ENCODE measurements at places on chromosomes 16 and 17.
A peak's percentile ranks its signal among the peaks of the same experiment; 100 is the strongest.

- peak; percentile 73 for DNase-seq
Observed at GRCh38 chr16:58127033-58127556, 2.1 kb downstream of the CFAP20 start.

- no peak for DNase-seq
Observed at GRCh38 chr17:58217766-58218165, 1.3 kb downstream of the MKS1 start.

DNA sequence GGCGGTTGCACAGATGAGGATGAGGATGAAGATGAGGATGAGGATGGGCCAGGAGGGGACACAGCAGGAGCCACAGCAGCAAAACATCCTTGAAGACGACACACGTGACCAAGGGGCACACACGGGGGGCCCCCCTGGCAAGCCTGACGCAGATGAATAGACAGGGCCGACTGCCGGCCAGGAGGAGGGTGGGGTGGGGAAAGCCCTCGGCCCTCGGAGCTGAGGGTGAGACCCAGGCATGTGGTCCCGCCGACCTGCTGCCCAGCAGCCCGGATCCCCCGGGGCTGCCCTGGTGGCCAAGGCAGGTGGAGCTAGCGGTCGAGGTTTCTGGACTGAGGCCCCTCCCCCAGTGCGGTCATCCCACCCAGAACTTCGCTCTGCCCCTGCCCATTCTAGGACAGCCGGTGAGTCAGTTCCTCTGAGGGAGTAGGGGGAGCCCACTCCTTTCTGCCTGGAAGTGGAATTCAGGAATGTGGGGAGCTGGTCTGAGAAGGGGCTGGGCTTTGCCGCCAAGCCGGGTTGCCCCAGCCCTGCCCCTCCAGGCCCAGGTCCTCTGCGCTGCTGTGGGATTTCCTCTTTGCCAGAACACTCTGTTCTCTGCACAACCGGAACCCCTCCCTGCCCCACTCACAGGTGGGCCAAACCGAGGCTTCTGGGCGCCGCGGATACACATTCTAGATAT is 9.9 kb downstream of the CYGB start:
- peak; percentile 92 for DNase-seq

DNA sequence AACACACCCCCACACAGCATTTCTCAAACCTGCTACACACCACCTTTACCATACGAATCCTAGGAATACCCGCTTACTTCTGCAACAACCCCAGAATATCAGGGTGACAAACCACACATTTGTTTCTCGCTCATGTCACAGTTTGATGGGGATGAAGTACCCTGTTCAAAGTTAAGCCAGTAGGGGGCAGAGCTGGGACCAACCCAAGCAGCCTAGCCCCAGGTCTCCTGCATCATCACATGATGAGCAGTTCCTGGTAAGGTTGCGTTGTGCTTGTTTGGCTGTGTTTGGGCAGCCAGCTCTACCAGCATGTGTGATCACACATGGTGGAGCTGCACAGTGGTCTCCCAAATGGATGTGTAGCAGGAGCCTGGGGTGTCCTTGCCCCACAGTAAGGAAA is 103.6 kb upstream of the C16orf82 start:
- peak; percentile 59 for DNase-seq

DNA sequence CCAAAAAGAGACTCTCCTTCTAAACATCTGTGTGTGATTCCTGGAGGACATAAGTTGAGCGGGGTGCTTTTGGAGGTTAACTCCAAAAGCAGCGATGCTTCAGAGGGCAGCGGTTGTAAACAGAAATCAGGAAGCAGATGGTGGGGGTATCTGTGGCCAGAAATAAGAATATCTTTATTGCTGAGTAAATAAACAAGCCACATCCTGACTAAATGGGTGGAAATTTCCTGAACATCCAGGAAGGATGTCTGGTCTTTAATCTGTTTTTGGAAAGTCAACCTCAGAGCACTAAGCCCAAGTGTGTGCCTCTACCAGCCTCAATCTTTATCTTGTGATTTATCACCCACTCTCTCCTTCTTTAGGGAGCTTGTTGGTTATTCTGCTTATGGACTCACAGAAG is 123.3 kb downstream of the CDH13 start:
- no peak for DNase-seq

- no peak for DNase-seq
Observed at GRCh38 chr16:86878236-86879080, 300.1 kb downstream of the FOXL1 start.

DNA sequence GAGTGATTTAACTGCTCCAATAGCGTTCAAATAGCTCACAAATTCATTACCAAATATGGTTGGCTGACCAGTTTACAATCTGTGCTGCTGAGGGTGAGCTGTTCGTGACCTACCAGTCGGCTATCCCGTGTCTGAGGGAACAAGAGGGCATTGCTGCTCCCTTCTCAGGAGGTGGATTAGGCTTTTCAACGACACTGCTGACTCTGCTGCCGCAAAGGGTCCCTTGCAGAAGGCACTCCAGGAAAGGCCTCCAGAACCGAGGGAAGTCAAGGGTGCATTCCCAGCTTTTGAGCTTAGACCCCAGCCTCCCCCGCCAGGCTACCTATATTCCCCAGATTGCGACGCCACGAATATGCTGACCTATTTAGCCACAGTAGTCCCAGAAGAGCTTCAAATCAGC is 32.3 kb downstream of the GJC1 start:
- peak; percentile 10 for DNase-seq

DNA sequence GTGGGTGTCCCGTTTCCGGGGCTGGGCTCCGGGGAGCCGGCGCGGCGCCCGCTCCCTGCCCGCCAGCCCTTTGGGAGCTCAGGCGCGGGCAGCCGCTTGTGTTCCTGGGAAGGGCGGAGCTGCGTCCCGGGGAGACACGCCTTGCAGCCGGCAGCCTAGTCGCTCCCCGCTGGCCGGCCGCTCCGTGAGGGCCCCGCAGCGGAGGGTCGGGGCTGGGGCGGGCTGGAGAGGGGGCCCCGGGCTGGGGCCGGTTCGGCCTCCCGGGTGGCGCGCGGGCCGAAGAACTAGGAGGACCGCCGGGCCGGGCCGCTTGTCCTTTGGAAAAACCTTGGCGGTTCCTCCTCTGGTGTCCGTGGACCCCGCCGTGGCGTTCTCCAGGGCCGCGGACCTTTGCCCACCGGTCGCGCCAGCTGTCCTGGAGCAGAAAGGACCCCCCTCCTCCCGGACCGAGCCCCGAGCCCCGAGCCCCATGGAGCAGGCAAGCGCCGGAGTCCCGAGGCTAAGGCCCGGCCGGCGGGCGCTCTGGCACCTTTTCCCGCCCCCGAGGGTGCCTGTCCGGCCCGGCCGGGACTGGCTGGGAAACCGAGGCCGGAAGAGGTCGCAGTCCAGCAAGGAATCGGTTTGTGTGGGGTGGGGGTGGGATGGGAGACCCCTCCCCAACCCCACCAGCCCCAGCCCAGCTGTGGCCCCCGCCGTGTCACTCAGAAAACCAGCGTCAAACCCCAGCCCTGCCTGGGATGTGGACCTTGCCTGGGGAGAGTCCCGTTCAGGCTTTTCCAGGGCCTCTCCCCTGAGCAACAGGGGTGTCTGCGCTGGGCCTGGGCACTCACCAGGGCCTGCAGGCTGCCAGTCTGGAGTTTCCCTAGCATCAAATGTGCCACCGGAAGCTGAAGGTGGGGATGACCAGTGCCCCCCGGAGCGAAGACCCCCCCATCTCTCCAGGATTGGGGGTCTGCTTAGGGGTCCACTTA is 6.8 kb upstream of the TBC1D3B start:
- DNase-seq: peak; percentile 72

GRCh38 chr16:57388359-57389086 is 16.0 kb upstream of the CCL17 start:
- DNase-seq: no peak

- no peak for DNase-seq
Observed at GRCh38 chr16:84563064-84563715, 54.7 kb downstream of the COTL1 start.

DNA sequence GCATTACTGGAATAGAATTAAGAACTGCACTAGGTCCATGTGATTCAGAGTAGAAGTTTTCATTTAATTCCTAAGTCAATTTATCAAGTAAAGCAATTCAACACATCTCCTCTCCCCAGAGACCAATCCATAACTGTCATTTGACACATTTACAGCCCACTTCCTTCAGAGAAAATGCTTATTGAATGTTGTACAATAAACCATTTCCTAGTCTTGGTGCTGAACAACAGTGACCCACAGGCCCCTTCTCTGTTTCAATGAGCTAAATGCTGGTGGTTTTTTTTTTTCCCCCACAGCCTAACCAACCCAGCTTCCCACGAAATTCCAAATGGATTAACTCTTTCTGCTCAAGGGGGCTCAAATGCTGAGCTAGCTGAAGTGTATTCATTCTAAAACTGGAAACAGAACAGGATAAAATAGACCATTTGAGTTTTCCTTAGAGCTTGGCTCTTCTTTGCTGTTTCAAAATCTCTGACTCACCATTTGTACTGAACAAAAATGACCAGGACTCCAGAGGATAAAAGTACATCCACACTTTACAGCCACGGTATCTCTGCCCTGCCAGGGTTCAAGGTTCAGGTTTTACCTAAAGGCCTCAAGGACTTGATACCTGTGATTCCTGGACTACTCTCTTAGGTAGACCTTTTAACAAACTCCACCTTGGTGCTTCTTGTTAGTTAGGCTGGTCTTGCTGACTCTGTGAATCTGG is 62.3 kb downstream of the TMEM100 start:
- peak; percentile 90 for DNase-seq

DNA sequence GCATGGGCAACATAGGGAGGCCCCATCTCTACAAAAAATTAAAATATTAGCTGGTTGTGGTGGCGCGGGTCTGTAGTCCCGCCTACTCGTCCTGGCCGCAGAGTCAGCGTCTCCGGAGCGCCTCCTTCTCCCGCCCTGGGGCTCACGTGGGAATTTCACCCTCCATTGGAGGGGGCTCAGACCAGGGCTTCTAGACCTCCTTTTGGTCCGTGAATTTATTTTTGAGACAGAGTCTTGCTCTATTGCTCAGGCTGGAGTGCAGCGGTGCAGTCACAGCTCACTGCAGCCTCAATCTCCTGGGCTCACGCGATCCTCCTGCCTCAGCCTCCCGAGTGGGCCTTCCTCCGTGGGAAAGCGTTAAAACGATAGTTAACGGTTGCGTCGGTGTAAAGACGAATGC is 394 bp upstream of the NME4 start:
- DNase-seq: peak; percentile 46

DNA sequence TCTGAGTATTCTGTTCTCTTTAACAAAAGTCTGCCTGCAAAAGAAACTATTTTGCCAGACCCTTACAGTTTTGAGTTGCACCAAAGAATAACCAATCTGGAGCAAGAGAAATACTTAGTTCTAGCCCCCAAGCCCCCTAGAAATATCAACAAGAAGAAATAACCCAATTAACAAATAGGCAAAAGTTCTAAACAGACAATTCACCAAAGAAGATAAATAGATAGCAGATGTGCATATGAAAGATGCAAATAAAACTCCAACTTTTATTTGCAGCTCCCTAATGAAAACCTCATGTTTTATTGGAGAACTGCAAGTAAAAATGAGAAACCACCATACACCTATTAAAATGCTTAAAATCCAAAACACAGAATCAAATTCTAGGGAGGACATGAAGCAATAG is 1308.0 kb downstream of the CDH11 start:
- DNase-seq: no peak

DNA sequence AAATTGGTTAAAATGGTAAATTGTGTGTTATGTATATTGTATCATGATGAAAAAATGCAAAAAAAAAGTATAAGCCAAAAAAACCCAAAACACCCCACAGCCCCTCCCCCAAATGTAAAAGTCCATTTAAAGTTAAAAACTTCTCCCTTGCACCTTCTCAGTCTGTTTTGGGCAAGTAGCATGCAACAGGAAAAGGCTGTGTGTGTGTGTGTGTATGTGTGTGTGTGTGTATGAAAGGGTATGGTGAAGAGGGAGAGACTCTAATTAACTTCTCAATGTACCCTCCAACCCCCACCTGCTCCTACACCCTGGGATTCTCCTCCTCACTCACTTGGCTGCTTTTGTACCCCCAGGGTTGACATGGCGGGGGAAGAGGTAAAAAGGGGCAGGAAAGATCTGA is 9.2 kb upstream of the GGT6 start:
- no peak for DNase-seq

DNA sequence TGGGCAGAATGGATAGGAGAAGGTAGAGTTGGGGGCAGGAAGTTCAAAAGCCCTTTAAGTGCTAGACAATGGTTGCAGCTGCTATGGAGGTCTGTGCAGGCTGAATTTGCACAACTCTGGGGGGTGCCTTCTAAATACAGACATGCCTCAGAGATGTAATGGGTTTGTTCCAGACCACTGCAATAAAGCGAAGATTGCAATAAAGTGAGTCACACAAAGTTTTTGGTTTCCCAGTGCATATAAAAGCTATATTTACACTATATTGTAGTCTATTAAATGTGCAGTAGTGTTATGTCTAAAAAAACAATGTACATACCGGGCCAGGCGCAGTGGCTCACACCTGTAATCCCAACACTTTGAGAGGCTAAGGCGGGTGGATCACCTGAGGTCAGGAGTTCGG is 60.5 kb upstream of the MYOCD start:
- peak; percentile 65 for DNase-seq

GRCh38 chr16:29117631-29118030 is 132.8 kb downstream of the LAT start:
- no peak for DNase-seq

DNA sequence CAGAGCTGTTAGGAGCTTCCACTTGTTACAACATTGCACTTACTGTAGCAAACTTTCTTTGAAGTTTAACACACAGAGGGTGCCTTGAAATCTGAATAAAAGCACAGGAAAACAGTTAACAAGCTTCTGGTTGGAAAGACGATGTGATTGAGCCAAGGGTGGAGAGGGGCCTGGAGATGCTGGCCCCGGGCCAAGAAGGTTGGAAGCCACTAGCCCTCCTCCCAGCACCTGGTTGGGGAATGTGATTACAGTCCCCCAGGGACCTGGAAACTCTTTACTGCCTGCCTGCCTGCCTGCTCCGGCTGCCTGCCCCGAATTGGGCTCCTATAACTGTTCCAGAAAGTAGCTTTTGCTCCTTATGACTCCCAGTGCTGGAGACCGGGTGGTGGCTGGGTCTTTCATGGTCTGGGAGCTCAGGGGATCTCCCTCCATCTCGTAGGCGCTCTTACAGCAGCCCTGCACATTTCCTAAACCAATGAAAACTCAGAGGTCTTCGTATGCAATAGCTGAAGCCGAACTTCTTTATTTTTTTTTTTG is 48.0 kb upstream of the ZFHX3 start:
- no peak for DNase-seq

- peak; percentile 51 for DNase-seq
Observed at GRCh38 chr17:66533572-66533971, 231.2 kb downstream of the PRKCA start.

GRCh38 chr16:83771306-83771942 is 36.4 kb upstream of the HSBP1 start:
- DNase-seq: no peak

- DNase-seq: no peak
Observed at GRCh38 chr16:68752602-68753001, 15.5 kb downstream of the CDH1 start.

DNA sequence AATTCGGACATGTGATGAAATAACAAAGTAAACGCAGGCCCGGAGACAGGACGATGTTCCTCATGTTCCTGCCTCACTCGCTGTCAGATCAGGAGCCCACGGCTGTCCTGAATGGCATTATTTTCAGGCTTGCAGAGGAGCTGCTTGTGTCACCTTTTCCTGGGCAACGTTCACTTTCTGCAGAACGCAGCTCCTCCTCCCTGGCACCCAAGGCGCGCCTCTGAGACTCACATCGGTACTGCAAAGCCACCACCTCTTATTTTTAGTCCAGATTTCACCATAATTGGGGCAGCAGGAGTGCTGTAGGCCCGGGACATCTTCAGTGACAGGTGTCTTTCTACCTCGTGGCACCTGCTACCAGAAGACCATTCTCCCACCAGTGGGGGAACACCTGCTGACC is 8.0 kb upstream of the C16orf96 start:
- no peak for DNase-seq

Data from fibroblast of mammary gland (primary cell).